ENCODE measurements at places on chromosomes 2 and 18. TPM values are rescaled to one million over a fixed set of nuclear protein-coding genes. Genes with fewer than 3 reads are reported as not detected.

- H3K27ac ChIP-seq: no peak overlapping the region
- no peak for DNase-seq
- no peak overlapping the region for H3K4me3 ChIP-seq
- H3K27me3 ChIP-seq: no peaks in the 10 kb centered on the region
- peaks cover 3% of the 10 kb centered on the region for H3K4me1 ChIP-seq
- H3K36me3 ChIP-seq: no peaks in the 10 kb centered on the region
Measured at GRCh38 chr2:54524226-54524991, 68.3 kb downstream of the SPTBN1 start.

DNA sequence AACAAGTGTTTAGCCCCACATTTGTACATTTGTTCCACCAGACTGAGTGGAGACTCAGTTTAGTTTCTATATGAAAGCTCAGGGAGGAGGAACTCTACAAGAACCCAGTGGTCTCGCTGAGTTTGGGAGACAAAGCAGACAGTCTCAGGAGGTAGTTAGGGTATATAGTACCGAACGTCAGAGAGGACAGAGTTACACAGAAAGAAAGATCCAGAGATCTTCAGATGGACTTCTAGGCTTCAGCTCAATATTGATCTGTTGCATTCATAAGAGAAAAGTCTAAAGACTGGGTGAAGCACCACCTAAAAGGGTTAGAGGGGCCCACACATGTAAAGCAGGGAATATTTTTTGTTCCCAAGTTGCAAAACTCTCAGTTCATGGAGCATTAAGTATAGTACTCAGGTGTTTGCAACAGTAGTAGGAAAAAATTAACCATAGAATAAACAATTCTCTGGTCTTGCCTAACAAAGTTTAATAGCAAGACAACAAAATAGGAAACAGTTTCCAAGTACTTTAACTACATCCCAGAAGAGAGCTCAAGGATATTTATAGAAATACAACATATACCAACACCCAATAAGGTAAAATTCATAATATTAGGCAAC lies 4.2 kb downstream of the TFPI start:
- no peaks in the 10 kb centered on the region for H3K27me3 ChIP-seq
- H3K27ac ChIP-seq: no peak overlapping the region
- H3K36me3 ChIP-seq: no peaks in the 10 kb centered on the region
- no peak overlapping the region for H3K4me3 ChIP-seq
- no peaks in the 10 kb centered on the region for H3K4me1 ChIP-seq
- DNase-seq: no peak

GRCh38 chr2:27461118-27461517 lies 18.9 kb downstream of the KRTCAP3 start:
- H3K27me3 ChIP-seq: no peaks in the 10 kb centered on the region
- H3K4me3 ChIP-seq: no peak overlapping the region
- H3K36me3 ChIP-seq: peaks cover 17% of the 10 kb centered on the region

CCDC141 gene
- total RNA-seq: 26.3 TPM

CBLN2 gene
- not detected for total RNA-seq

DNA sequence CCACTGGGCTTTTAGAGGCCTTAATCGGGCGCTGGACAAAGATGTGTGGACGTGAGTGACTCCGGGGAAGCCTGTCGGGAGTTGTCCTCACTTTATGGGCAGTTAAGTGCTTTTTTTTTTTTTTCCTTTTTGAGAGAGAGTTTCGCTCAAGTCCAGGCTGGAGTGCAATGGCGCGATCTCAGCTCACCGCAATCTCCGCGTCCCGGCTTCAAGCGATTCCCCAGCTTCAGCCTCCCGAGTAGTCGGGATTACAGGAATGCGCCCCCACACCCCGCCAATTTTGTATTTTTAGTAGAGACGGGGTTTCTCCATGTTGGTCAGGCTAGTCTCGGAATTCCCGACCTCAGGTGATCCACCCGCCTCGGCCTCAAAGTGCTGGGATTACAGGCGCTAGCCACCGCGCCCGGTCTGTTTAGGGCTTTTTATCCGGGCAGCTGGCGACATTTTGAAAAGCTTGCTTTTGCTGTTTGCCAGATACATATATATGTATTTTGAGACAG lies 1.5 kb downstream of the MSH6 start:
- H3K27ac ChIP-seq: no peak overlapping the region
- peaks cover 26% of the 10 kb centered on the region for H3K4me1 ChIP-seq
- no peak for DNase-seq
- no peaks in the 10 kb centered on the region for H3K27me3 ChIP-seq
- no peaks in the 10 kb centered on the region for H3K36me3 ChIP-seq

DNA sequence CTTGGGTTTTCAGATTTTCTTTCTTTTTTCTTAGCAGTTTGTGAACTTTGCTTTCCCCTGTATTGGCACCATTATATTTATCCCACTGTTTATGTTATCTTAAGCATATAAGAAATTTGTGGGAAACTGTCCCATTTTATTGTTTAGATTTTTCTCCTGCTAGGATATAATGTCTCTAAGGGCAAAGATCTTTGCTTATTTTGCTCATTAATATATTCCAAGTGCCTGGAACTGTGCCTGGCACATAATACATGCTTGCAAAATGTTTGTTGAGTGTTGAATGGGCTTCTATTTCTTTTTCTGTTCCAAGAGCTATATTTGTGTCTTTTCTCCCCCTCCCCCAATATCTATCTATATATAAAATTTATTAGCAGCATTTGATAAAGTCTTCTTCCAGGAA lies 5.4 kb downstream of the EPC2 start:
- H3K36me3 ChIP-seq: no peaks in the 10 kb centered on the region
- no peaks in the 10 kb centered on the region for H3K27me3 ChIP-seq
- peaks cover 33% of the 10 kb centered on the region for H3K4me1 ChIP-seq
- no peak for DNase-seq
- H3K27ac ChIP-seq: no peak overlapping the region
- H3K4me3 ChIP-seq: no peak overlapping the region

- H3K27ac ChIP-seq: no peak overlapping the region
- H3K36me3 ChIP-seq: no peaks in the 10 kb centered on the region
- no peak for DNase-seq
- no peaks in the 10 kb centered on the region for H3K4me1 ChIP-seq
- no peaks in the 10 kb centered on the region for H3K27me3 ChIP-seq
Measured at GRCh38 chr2:8860239-8860638, 22.8 kb upstream of the KIDINS220 start.

ADD2 gene
- 6.0 TPM for total RNA-seq

FAM124B gene
- total RNA-seq: 0.35 TPM

- H3K4me3 ChIP-seq: no peak overlapping the region
- H3K27ac ChIP-seq: no peak overlapping the region
- H3K36me3 ChIP-seq: no peaks in the 10 kb centered on the region
- H3K4me1 ChIP-seq: no peaks in the 10 kb centered on the region
Measured at GRCh38 chr2:149363958-149364357, 33.6 kb downstream of the LYPD6 start.

CYS1 gene
- total RNA-seq: not detected

GRCh38 chr2:152466980-152467676 lies 132.2 kb downstream of the FMNL2 start:
- no peak overlapping the region for H3K4me3 ChIP-seq
- H3K4me1 ChIP-seq: no peaks in the 10 kb centered on the region
- H3K27me3 ChIP-seq: peaks cover 6% of the 10 kb centered on the region
- no peak overlapping the region for H3K27ac ChIP-seq
- no peak for DNase-seq

- no peak for DNase-seq
- no peaks in the 10 kb centered on the region for H3K36me3 ChIP-seq
- H3K27me3 ChIP-seq: no peaks in the 10 kb centered on the region
Measured at GRCh38 chr2:10163498-10164486, 41.3 kb downstream of the RRM2 start.

TLX2 gene
- not detected for total RNA-seq

MC4R gene
- total RNA-seq: not detected

VWA3B gene
- not detected for total RNA-seq

DLX2 gene
- total RNA-seq: not detected

DNA sequence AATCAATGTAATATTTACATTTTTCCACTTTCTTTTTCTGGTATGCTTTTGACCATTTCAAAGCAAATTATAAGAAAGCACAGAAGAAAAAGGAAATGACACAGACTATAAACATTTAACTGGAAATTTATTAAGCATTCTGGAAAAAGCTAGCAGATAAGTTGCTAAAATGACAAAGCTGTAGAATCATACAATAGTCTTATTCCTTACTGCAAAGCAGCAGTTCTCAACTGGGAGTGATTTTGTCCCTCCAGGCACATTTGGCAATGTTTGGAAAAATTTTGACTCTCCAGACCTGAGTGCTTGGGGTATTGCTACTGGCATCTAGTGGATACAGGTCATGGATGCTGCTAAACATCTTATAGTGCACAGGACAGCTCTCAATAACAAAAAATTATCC lies 75.1 kb downstream of the MBD5 start:
- no peaks in the 10 kb centered on the region for H3K4me1 ChIP-seq
- no peak overlapping the region for H3K4me3 ChIP-seq
- H3K36me3 ChIP-seq: no peaks in the 10 kb centered on the region
- DNase-seq: no peak

C2orf80 gene
- not detected for total RNA-seq

MC5R gene
- not detected for total RNA-seq

DNA sequence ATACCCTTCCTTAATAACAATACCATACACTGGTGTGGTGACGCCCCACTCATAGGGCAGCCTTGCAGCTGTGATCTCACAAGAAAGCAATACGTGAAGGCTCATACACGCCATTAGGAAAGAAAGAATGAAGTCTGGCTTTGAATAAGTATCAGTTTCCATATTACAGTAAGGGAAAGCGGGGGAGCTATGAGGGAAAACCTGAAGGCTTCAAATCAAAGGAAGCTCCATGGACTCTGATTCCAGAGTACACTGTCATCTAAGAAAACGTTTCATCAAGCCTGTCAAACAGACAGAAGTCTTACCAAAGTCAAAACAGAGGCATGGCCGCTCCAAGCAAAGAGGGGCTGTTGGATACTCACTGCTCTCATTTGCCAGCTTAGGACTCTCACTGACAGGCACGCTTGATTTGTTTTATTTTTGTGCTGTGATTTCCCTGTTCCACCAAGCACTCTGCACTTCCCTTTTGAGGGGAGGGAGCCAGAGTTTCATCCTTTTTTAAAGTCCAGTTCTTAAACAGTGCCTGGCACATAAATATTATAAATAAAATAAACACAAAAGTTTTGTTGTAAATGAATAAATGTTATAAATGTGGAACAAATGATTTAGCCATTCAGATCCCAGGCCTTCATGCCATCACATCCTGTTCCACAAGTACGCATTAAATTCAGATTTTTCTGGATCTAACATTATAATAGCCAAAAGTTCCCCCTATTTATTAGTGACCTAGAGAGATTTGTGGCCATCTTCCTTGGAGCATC lies 221.2 kb downstream of the PIEZO2 start:
- no peaks in the 10 kb centered on the region for H3K36me3 ChIP-seq
- no peak overlapping the region for H3K27ac ChIP-seq
- no peak for DNase-seq
- H3K4me1 ChIP-seq: no peaks in the 10 kb centered on the region
- H3K27me3 ChIP-seq: no peaks in the 10 kb centered on the region

DNA sequence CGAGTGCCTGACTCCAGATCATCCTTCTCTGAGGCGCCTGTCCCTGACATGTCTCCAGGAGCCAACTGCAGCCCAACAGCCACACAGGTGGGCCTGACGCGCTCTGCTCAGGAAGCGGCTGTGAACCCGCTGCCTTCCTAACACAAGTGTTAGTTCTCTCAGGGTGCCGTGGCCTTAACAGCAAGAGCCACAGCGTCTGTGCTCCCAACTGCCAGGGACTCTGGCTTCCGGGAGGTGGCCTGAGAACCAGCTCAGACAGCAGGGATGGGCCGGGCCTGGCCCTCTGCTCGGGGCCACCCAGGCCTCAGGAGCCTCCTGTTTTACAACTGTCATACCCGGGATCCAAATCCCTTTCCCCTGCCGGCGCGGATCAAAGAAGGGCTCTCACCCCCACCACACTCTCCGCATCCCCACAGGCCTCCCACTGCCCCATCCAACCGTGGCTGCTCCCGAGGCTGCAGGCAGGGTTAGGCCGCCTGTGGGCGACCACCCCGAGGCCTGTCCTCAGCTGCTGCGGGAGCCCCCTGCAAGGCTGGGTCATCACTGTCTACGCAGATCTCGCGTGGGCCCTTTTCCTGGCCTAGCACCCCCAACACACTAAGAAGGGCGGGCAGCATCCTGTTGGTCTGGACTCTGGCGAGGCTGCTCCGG lies 114.2 kb upstream of the ZNF236 start:
- no peak overlapping the region for H3K27ac ChIP-seq
- DNase-seq: no peak
- H3K4me3 ChIP-seq: no peak overlapping the region
- peaks cover 19% of the 10 kb centered on the region for H3K27me3 ChIP-seq
- no peaks in the 10 kb centered on the region for H3K36me3 ChIP-seq

DNA sequence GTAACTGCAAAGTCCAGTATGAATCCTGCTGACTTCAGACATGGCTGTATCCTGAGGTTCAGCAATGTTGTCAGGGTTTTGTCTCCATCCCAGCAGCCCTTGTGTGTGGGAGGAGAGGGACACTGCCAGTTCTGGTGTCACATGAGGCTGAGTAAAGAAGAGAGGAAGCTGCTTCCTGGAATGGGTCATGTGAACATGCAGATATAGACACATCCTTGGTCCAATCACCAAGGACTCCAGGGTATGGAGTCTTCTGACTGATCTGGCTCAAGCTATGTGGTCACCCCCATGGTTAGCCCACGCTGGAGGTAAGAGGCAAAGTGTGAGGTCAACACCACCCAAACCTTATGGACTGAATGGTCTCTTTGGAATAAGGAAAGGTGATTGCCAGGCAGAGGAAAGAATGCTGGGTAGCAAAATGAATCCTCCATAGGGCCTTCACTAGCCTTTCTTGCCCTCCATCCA lies 134.4 kb upstream of the SLC1A4 start:
- H3K27ac ChIP-seq: no peak overlapping the region
- no peaks in the 10 kb centered on the region for H3K36me3 ChIP-seq
- no peak for DNase-seq
- H3K4me1 ChIP-seq: no peaks in the 10 kb centered on the region

DNA sequence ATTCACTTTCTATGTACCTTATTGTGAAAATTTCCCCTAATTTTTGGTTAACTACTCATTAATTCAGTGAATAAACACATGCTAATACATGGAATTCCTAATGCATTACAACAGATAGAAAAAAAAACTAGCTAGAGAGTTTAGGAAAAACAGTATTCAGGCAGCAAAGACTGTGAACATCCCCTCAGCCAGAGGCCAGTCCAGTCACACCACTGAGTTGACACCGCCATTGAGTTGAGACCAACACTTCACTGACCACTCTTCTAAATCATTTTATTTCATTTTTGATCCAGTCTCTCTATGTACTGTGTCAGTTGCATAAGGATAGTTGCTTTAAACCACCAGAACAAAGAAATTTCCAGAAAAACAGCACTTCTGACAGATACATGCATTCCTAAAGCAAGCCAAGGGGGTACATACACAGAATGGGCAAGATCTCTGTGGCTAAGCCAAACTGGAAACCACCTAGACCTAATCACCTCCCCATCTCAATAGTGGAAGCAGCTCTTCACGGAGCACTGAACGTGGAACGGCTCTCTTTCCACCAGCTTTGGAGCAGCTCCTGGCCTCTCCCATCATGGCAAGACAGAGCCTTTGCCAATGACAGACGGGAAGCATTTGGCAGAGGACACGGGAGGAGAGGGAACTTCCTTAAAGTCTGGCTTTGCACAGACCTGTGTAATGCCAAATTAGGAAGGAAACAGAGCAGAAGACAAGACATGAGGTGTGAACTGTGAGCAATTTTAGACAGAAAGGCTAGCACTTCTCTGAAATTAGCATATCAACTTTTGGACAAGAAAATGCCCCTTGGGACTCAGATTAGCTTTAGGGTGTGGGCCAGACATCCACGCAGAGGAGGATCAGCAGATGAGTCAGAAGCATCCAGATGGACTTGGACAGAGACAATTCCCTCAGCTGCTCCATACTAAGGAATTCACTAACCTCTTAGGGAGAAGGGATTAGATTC lies 36.4 kb downstream of the CACNB4 start:
- no peaks in the 10 kb centered on the region for H3K27me3 ChIP-seq
- H3K4me3 ChIP-seq: no peak overlapping the region
- H3K4me1 ChIP-seq: no peaks in the 10 kb centered on the region
- DNase-seq: no peak
- no peaks in the 10 kb centered on the region for H3K36me3 ChIP-seq

TNS1 gene
- total RNA-seq: 2.1 TPM
